Urinary bladder (tissue), 4 donors: ENCODE measurements at places on chromosomes 6 and 20. TPM values are rescaled to one million over a fixed set of nuclear protein-coding genes. Genes with fewer than 3 reads are reported as not detected.

DNA sequence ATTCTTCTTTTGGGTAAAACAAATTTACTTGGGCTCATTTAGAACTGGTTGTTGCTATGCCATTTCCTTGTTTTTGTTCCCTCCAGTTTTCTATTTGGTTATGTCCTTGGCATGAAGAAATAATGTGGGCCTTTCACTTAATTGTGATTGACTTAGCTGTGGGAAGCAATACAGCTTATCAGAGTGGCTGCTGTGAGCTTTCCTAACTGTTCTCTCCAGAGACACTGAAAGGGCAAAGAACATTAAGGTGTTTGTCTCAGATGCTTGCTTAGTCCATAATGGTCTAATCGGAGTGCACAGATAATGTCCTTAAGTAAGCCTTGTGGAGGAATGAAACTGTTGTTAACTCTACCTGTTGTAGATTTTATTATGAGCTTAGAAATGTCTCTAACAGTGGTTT, 56.6 kb downstream of the SH3BGRL2 start:
- DNase-seq: no peak

Gene SEMG1
- polyA plus RNA-seq: not detected

GRCh38 chr6:99434702-99435530, 9.8 kb upstream of the PNISR start:
- DNase-seq: no peak

- DNase-seq: no peak
These were observed 165.4 kb downstream of the OGFRL1 start for GRCh38 chr6:71454056-71454455.

DNA sequence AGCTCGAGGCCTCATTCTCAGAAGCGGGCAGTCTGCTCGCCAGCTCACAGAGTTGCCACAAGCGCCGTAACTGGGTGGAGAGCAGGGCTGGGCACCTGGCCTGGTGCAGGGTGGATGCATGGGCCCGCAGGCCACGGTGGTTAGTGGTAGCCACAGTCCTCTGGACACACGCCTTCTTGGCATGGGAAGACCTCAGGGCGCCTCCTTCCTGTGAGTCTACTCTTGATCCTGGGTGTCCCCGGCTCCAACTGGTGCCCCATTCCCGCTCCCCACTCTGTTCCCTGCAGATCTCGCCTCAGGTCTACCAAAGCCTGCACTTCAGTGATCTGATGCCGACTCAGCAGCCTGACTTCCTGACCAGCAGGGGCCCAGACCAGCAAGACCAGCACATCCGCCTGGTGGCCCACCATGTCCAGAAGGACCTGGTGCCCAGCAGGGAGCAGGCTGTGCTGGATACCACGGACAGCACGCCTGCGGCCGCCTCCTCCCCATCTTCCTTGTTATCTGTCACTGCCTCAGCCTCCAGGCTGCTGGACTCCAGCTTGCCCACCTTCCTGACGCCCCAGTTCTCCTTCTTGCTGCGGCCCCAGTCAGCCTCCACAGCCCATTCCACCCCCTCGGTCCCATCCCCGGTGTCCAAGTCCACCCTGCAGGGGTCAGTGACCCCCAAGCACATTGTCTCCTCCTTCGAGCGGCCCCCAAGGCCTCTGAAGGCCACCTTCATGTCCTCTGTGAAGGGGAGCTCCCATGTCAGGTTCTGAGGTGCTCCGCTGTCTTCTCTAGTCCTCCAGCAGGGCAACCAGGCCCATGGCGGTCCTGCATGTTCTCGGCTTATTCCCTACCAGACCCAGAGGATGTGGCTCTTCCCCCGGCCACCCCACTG, 43.1 kb downstream of the SUN5 start:
- no peak for DNase-seq

DNA sequence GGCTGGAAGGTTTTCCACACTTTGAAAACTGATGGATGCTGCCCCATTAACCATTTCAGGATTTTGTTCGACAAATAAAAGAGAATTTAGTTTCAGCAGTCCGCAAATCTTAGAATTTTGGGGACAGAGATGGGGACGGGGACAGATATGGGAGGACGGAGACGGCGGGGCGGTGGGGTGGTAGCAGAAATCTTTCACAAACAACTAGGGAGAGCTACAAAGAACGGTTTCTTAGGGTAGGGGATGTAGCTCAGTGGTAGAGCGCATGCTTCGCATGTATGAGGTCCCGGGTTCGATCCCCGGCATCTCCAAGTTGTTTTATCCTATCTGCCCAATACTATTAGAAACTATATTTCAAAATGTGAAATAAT, 15.1 kb downstream of the HMGN4 start:
- DNase-seq: no peak

DNA sequence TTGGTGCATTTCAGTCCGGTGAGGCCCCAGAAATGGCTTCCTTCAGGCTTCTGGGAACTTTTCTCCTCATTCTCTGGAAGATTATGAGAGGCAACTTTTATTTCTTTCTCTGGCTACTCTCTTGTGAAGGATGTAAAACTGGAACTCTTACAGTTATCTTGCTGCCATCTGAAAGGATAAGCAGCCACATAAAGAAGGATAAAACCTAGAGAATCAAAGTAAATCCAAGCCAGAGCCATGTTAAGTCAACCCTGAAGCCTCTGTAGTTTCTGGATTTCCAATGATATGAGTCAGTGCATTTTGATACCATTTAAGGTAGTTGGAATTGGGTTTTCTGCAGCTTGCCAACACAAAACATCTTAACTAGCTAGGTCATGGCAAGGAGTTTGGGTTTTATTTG, 123.6 kb downstream of the MEI4 start:
- DNase-seq: no peak

DNA sequence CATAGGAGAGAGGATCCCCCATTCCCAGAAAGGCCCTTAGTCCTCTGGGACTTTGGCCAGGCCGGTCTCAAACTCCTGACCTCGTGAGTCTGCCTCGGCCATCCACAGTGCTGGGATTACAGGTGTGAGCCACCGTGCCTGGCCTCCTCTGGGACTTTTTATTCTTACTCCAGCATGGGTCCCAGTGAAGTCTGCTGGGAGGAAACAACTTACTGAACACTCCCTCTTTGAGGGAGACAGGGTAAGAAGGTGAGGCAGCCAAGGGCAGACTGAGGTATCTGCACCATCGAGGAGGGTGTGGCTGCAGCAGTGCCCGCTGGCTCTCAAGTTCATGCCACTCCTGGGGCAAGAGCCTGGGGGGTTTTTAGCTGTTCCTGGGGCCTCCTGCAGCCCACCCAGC, 2.4 kb downstream of the BAK1 start:
- DNase-seq: no peak

GRCh38 chr20:36833275-36834020, 42.5 kb upstream of the TLDC2 start:
- no peak for DNase-seq

Gene SLC22A2
- polyA plus RNA-seq: 0.05 TPM

Gene ZBTB46
- polyA plus RNA-seq: 6.7 TPM
